Stimulated activated CD8-positive, alpha-beta memory T cell treated with anti-CD3 and anti-CD28 coated beads, Interleukin-7, amount 100 ng/mL, for 48 hours (primary cell): ENCODE measurements at places on chromosomes 1 and 21.

GRCh38 chr1:25198663-25199252, 33.5 kb downstream of the SYF2 start:
- DNase-seq: no peak

GRCh38 chr1:248793592-248793991, 32.1 kb downstream of the SH3BP5L start:
- no peak for DNase-seq

DNA sequence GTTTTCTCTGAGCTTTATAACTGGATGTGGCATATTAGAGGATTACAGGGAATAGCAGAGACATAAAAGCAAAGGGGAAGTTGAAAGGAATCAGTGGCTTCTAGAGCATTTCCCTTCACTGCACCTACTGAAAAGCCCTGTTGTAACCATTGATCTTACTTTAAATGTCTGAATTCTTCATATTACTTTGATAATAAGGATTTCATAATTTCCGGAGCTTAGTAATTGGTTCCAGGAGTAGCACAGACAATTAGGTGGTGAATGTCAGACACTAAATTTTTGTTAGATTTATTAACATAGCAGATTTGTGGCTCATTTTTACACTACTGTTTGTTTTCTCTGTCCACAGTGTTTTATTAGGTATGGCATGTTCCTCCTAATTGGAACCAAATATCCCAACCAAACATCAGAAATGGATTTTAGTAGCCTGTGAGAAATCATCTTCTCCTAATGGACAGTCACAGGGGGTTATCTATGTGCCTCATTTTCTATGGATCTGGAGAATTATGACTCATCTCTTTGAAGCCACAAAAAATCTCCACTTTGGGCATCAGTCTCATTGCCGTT, 100.5 kb downstream of the GIPC2 start:
- DNase-seq: no peak

DNA sequence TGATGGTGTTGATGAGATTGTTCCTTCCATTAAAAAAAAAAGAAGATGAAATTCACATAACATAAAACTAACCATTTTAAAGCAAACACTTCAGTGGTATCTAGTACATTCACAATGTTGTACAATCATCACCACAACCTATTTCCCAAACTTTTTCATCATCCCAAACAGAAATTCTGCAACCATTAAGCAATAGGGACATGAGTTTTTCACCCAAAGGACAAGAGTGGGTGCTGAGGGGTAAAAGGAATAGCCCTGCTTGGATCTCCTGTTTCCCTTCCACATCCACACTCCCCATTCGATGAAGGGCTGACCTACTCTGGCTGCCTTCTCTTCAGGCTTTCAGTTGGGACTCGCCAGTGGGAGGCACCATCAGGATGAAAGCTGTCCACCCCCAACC, 59.3 kb downstream of the SLC9A1 start:
- no peak for DNase-seq

DNA sequence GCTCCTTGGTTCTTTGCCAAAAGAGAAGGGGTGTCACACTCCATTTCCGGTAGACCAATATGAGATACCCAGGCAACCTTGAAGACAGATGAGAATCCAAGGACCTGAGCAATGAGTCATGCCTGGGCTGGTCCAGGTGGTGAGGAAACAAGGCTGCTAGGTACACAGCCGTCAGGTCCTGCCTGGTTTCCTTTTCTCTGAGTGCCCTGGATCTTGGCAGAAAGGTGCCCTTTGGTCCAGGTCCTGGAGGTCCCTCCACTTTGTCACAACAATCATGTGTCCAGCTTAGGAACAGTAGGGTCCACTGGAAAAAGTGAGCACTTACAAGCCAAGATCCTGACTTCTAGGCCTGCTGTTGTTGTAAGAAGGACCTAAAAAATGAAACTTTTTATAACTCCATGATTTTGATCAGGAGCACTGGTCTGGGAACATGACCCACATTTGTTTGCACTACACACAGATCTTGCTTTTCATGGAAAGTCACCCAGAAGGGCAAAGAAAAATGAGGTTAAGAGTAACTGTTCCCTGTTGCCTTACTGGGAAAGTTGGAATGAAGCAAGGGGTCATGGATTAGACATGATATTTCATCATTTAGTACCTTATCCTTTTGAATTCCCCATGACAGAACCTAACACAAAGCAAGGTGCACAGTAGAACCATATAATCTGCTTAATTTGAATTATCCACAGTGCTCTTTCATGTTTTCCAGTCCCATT, 94.7 kb downstream of the PAPPA2 start:
- DNase-seq: no peak

DNA sequence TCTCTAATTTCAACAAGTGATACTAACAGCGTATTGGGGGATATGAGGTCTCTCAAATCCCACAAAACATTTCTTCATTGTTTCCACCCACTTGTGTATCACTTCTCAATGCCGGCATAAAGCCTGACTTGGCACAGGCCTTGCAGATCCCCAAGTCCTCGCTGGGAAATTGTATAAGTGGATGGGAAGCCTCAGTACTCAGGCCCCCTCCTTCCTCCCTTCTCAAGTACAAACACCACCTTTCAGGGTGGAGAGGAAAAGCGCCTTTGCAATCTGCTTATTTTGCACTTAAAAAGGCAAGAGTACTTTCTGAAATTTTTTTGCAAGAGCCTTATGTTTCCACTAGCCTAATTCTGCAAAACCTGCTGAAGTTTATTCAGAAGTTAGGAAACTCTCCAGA, 25.8 kb upstream of the KLHDC8A start:
- DNase-seq: no peak

GRCh38 chr1:181149326-181150125, 61.0 kb downstream of the IER5 start:
- no peak for DNase-seq
